ENCODE measurements at places on chromosomes 1 and 21.
A peak's percentile ranks its signal among the peaks of the same experiment; 100 is the strongest.

DNA sequence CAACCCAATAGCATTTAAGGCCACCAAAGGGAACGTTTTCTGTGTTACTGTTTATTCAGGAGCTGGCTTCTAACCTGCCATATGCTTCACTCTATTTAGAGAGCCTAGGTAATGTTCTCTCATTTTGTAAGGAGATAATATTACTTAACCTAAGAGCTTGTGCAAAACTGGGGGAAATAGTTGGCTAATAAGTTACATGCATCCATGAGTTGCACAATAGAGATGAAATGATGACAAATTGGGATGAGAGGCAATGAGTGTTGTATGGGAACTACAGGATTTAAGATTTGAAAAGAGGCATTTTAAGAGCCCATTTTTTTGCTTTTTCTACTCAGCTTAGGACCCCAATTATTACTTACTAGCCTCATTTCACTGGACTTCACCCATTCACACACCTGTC, 151.0 kb downstream of the ST6GALNAC3 start:
- DNase-seq, result no peak

- DNase-seq, result no peak
These were observed 50.6 kb upstream of the CTBS start for GRCh38 chr1:84624876-84625275.

DNA sequence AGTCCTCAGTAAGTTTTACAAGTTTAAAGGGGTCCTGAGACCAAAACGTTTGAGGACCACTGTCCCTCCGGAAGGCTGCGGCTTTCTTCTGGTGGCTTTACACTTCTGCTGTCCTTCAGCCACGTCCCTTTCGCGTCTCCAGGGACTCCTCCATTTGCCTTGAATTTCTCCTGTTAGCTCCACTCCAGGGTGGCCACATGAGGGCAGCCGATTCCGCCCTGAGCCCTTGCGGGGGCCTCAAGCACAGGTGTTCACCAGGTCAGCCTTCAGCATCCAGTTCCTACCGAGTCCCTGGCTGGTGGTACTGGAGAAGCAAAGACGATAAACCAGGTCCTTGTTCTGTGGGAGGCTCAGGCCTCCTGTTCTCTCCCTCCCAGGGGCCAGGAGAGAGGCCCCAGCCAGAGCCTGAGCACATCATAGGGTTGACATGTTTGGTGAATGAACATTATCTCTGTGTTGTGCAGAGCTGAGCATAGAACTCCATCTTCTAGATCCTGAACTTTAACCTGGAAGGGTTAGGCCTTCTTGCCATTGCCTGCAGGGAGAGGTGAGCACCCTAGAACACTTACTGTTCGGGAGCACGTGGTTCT, 27.4 kb upstream of the COQ8A start:
- DNase-seq, result peak; percentile 48

GRCh38 chr1:39214714-39214997, 10.2 kb downstream of the MACF1 start:
- no peak for DNase-seq

GRCh38 chr1:182829285-182829932, 9.7 kb upstream of the DHX9 start:
- DNase-seq, result no peak

DNA sequence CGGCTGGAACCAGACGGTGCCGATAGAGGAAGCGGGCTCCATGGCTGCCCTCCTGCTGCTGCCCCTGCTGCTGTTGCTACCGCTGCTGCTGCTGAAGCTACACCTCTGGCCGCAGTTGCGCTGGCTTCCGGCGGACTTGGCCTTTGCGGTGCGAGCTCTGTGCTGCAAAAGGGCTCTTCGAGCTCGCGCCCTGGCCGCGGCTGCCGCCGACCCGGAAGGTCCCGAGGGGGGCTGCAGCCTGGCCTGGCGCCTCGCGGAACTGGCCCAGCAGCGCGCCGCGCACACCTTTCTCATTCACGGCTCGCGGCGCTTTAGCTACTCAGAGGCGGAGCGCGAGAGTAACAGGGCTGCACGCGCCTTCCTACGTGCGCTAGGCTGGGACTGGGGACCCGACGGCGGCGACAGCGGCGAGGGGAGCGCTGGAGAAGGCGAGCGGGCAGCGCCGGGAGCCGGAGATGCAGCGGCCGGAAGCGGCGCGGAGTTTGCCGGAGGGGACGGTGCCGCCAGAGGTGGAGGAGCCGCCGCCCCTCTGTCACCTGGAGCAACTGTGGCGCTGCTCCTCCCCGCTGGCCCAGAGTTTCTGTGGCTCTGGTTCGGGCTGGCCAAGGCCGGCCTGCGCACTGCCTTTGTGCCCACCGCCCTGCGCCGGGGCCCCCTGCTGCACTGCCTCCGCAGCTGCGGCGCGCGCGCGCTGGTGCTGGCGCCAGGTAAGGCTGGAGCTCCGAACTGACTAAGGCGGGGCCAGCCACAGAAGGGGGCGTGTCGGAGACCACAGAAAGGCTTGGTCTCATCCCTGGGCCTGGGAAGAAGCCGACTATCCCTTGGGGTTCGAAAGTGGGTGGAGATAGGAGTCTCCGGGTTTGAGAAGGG, 486 bp downstream of the SLC27A3 start:
- peak; percentile 81 for DNase-seq

GRCh38 chr1:226882631-226883409, 12.4 kb downstream of the PSEN2 start:
- peak; percentile 63 for DNase-seq

DNA sequence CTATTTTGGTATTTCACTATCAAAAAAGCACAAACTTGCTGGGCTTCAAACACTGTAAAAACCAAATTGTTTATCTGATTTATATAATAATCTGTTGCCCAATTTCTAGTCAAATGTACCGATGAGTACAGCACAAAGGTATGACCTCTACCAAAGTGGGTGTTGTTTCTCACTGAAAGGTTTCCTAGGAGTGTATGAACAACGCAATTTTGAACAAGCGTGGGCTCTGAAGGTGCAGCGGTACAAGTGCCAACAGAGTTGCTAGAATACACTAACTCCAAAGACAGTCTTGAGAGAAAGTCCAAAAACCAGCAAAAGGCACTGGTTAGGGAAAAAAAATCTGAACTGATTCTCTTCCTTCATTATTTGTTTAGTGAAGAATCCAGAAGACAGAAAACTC, 130.4 kb downstream of the ATP1B1 start:
- no peak for DNase-seq

- DNase-seq, result peak; percentile 36
These were observed 272.5 kb downstream of the RRAGC start for GRCh38 chr1:38586993-38587646.

DNA sequence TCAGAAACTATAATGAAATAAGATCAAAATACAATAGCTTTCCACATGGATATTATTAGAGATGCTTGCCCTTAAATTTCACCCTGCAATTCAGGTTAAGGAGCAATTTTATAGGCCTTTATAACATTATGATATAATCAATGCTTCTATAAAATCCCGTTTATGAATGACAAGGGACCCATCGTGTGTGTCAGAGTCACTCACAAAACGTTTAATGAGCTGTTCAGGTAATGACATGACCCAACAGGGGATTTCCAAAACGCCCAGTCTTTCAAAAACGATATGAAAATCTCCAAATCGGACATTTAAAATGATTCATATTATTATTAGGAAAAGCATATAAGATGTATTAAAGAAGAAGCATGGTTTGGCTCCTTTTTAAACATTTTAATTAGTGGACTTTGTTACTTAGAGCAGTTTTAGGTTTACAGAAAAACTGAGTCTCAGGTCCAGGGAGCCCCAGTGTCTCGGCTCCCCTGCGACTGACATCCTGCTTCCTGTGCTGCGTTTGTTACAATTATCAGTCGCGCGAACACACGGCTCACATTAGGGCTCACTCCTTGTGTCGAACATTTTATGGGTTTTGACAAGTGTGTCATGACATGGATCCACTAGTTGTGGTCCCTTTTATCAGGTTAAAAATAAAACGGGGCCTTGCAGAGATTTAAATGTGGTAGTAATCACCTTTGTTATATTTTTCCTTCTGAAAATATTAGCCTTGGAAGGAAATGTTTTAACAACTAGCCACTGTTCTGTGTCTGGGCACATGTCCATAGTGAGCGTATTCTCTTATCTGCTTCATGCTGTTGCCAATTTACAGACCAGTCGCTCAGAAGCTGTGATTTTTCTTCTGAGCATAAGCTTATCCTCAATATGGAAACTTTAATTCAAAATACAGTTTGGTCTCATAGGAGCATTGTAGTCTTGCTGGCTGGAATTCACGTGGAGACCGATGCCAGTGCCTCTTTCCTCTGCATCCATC, 52.0 kb upstream of the POFUT2 start:
- no peak for DNase-seq

- no peak for DNase-seq
These were observed 15.1 kb upstream of the ADORA1 start for GRCh38 chr1:203112475-203112874.

DNA sequence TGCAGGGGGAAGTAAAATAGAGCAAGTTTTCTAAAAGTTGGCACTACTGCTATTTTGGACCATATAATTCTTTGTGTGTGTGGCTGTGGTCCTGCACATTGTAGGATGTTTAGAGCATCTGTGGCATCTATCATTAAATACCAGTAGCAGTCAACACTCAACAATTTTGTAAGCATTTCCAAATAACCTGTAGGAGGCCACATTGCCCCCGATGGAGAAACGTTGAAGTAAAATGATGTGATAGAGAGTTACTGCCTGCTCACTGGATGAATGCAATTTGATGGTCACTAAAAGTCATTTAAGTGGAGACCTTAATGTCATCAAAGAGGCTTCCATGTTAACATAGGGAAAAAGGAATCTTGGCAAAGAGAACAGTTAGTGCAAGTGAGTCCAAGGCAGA, 560.8 kb downstream of the NEGR1 start:
- DNase-seq, result no peak

DNA sequence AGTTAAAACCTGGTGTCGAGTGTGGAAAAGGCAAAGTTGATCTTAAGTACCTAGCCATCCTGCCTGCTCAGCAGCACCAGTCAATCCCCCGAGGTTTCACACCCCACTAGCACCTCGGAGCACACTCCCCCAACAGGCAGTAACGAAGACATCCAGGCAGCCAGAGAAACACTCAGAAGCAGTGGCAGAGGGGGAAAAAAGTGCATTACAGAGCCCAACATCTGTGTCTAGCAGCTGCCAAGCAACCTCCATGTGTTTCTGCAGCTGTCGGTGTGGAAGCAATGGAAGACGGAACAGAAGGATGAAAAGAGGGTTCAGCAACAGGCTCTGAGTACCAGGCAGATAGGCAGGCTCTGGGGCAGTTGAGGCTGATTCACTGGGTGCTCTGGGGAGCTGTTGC, 73.4 kb upstream of the PROX1 start:
- DNase-seq, result no peak

- no peak for DNase-seq
These were observed 463.9 kb downstream of the PCP4 start for GRCh38 chr21:40331172-40331571.

DNA sequence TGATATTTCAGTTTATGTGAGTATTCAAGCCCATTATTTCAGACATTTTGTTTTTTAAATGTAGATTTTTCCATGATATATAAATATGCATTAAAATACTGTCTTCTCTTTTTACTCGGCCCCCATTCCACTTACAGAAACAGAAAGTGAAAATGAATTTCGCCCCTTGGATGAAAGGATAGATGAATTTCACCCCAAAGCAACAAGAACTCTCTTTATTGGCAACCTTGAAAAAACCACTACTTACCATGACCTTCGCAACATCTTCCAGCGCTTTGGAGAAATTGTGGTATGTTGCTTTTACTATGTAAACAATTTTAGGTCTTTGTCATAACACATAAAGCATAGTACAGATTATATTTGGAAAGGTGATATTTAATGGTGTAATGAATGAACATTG, 59.9 kb downstream of the ZBTB17 start:
- no peak for DNase-seq

DNA sequence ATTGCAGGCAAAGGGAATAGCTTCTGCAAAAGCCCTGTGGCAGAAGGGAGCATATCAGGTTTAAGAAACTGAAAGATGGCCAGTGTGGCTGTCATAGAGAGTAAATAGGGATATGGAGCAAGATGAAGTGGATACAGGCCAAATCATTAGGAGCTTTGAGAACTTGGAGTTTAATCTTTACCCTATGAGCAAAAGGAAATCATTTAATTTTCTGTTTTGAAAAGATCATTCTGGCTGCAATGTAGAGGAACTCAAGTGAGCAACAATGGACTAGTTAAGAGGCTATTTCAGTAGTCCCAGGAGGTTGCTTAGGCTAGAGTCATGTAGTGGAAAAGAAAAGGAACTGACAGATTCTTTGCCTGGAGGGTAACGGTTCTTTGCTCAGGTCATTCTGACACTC, 47.2 kb downstream of the RAP1A start:
- no peak for DNase-seq

GRCh38 chr1:221839321-221839720, 97.4 kb upstream of the DUSP10 start:
- DNase-seq, result no peak

- no peak for DNase-seq
These were observed 267.7 kb upstream of the PROX1 start for GRCh38 chr1:213720032-213720431.

- no peak for DNase-seq
These were observed 4.7 kb upstream of the DMBX1 start for GRCh38 chr1:46484783-46485490.

- DNase-seq, result no peak
These were observed 57.1 kb downstream of the WNT9A start for GRCh38 chr1:227890451-227891222.

GRCh38 chr1:201714542-201715329, 114.2 kb upstream of the IPO9 start:
- no peak for DNase-seq
